ENCODE measurements at places on chromosomes 2 and 18.

GRCh38 chr2:72090781-72091482 lies 56.7 kb downstream of the CYP26B1 start:
- no peak for DNase-seq

DNA sequence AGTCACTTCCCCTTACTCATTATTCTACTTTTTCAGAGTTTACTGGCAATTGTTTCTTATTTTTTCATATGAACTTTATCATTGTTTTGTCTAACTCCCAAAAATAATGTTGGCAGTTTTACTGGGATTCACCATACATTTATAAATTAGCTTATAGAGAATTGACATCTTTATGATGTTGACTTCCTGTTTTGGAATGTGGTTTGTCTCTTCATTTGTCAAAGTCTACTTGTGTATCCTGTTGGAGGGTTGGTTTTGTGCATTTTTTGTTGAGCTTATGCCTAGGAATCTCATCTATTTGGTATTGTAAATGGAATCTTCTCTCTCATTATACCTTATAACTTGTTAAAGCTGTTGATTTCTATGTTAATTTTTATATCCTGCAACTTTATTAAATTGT lies 16.4 kb downstream of the EPC2 start:
- no peak for DNase-seq

DNA sequence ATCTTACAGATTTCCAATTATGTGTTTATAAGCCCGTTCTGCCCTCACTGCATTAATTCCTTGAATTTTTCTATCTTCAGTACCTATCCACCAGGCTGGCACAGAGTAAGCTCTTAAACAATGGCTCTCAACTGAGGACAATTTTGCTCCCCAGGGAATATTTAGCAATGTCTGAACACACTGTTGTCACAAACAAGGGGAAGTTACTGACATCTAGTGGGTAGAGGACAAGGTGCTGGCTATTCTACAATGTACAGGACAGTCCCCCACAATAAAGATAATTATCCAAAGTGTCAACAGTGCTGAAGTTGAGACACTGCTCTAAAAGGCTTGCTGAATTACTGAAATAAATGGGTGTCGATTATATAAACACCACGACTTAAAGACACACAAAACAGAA lies 5.0 kb downstream of the NDUFS1 start:
- no peak for DNase-seq

DNA sequence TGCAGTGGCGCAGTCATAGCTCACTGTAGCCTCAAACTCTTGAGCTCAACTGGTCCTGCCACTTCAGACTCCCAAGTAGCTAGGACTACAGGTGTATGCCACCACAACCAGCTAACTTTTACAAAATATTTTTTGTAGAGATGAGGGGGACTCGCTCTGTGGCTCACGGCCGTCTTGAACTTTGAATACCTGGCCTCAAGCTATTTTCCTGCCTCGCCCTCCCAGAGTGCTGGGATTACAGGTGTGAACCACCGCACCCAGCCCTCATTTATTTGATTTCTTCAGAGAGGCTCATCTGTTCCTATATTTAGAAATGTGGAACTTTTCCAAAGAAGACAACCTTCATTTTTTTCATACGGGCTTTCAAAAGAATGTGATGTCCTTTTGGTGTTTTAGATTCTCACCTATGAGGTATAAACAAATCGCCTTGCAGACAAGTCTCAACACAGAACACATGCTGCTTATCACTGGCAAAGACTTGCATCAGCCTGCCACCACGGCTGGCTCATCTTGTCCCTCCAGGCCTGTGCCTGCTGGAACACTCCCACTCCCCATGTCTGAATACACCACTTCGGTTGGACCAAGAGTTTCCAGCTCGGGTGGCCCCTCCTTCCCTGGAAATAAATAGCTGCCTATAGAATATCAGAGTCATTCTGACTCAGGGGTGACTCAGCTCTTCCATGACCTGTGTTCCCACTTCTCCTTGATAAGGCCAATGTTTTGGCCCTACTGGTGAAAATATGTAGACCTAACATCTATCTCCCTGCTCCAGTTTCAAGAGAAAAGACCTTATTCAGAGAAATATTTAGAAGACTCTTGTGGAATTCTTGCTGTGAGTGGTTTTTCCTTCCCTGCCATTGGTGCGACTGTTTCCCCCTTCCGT lies 202.6 kb downstream of the TGIF1 start:
- DNase-seq = peak; percentile 20

DNA sequence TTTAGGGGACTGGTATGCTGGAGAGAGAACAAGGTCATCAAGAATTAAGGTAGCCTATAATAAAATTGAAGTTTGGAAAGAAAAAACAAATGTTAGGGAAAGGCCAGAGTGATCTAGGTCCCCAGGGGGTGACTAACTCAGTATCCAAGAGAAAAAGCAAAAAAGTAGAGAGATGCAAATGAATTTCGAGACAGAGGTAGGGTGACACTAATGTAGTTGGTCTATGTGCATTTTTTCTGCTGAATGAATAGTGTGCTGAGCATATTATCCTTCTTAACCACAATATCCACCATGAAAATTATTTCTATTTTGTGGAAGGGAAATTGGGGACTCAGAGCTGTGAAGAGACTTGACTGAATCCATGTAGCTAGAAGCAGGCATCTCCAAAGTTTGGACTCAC lies 9.8 kb downstream of the IL36A start:
- DNase-seq = no peak

GRCh38 chr2:42089340-42089925 lies 41.6 kb downstream of the PKDCC start:
- peak; percentile 35 for DNase-seq

- DNase-seq = no peak
These were observed 43.2 kb upstream of the ACAA2 start for GRCh38 chr18:49856496-49856895.

DNA sequence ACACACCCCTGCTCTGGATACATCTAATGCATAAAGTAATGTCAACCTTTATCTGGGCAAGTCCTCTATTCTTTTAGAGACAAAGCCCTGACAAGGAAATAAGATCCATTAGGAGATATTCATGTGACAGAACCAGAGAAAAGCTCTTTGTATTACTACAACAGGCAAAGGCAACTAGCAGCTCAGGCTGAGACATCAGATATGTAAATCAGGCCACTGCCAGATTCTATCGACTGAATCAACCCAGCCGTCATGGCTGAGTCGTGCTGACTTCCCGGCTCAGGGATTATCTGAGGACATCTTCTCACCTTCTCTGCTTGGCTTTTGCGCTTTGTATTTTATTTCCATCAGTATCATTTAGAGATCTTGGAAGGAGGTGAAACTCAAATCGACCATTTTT lies 294.5 kb downstream of the PLCL1 start:
- no peak for DNase-seq

DNA sequence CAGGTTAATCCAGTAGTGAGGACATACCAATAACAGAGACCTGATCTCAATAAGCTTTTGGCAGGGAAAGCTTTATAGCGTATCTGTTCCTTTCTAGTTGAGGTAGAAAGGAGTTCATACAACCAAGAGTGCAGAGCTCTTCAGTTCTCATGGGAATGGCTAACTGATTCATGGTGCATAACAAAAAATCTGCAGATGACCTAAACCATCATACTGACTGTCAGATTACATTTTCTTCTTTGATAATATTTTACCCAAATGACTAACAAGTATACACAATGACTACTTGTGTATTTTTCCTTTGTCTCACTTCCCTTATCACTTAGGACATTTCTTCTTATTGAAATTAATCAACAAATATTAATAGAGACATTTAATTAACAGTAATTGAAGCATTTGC lies 140.0 kb upstream of the SERTAD2 start:
- DNase-seq = no peak

DNA sequence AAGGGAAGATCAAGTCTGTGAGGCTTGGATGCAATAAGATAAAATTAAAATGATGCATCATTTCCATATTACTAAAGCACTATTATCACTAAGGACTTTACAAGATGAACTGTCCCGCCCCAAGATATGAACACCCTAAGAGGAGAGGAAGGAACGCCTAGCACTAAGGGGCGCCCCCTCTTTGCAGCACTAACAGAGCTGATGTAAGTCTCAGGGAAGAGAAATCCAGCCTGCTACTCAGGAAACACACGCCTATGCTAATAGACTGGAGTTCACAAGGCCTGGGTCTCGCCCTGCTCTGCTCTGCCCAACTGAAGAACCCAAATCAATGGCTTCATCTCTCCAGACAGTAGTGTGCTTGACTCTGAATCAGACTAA lies 6.1 kb downstream of the INO80C start:
- no peak for DNase-seq

DNA sequence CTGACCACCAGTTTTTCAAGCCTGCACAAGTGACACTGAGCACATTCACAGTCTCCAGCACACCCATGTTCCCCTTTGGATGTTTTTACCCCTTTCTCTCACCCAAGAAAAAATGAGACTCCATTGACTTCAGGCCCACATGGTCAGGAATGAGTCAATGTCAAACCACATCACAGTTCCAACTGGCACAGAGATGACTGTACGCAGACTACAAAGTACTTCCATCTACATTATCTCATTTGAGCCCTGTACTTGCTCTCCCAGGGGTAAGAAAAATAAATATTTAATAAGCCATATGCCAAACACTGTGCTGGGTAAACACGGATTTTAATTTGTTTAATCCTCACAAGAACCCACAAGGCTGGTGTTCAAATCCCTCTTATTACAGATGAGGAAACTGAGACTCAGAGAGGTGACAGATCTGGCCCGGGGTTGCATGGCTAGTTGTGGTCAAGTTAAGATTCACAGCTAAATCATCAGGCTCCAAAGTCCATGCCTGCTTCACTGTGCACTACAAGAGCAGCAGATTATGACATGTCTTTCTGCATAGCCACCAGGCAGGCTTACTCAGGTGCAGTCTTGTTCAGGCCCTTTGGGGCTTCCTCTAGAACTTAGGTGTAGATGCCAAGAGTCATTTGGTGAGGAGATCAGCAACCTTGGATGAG lies 106.1 kb downstream of the TXNL1 start:
- DNase-seq = no peak

DNA sequence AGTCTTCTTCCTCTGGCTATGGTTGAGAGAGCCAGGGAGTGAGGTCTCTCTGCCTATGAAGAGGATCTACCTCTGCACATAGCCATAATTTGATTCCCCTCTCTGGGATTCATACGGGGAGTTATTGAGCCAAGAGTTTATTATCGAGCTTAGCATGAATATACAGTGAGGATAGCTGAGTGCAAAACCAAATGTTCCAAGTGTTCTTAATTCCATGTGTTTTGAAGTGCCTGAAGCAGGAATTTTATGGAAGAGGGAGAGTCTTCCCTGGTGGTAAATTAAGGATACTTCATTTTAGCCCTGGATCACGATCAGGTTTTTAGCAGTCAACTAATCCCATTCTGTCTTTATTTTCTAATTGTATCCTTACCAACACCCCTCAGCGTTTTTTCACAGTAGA lies 270.6 kb downstream of the C1D start:
- no peak for DNase-seq

DNA sequence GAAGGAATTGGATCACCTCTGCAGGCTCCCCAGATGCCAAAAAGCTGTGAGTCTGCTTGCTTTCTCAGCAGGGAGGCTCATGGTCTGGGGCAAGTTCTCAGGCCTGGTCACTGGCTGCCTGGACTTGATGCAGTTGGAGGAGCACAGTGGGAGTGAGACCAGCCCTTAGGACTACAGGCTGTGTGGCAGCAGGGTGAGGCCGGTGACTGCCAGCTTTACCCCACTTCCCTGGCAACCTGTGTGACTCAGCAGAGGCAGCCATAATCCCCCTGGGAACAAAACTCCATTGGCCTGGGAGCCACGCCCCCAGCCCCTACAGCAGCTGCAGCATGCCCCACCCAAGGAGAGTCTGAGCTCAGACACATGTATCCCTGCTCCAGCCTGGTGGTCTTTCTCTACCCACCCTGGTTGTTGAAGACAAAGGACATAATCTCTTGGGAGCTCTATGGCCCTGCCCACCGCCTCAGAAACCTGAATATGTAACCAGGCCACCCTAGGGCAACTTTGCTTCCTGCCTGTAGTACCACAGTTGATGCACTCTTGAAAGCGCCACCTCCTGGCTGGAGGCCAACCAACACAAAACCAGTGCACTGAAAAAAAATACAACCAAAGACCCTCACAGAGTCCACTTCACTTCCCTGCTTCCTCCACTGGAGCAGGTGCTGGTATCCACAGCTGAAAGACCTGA lies 106.8 kb upstream of the SPATS2L start:
- no peak for DNase-seq

GRCh38 chr18:74644713-74645112 lies 47.0 kb downstream of the ZNF407 start:
- no peak for DNase-seq

DNA sequence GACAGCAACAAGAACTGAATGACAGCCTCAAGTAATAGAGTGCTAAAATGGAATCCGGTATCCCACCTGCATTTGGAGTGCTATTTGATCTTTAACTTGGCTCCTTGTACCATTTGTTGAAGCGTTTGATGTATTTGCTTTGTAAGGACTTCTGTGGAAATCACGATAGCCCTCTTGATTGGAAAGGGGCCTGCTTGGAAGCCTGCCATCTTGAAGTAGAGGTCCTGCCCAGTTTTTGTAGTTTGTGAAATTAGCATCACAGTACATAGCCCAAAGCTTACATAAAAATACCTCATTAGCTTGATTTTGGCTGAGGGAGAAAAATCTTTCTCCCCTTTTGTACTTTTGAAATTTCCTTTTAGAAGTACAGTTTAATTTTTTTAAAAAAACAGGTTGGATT lies 2.7 kb downstream of the CDCA7 start:
- DNase-seq = no peak

GRCh38 chr2:225052703-225053102 lies 10.4 kb upstream of the DOCK10 start:
- DNase-seq = no peak

DNA sequence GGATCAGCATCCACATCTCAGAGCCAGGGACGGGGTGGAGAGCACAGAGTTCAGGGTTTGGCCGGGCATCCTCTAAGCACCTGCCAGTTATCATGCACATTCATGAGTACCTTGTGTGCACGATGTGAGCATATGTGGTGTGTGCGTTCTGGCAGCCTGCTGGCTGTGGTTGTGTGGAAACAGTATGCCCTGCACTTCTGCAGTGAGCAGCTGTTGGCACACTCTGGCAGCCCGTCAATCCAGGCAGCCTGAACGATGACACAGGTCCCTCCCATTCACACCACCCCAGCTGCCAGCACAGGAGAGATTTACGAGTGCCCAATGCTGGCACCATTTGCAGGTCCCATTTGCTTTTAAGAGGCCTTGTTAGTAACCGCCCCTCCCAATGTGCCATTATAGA lies 74.2 kb downstream of the CD8B2 start:
- DNase-seq = no peak

GRCh38 chr2:221103930-221104329 lies 468.2 kb downstream of the EPHA4 start:
- DNase-seq = no peak

- no peak for DNase-seq
These were observed 63.9 kb upstream of the PAX8 start for GRCh38 chr2:113342650-113343049.
